ENCODE measurements at places on chromosomes 16 and 17. TPM values are rescaled to one million over a fixed set of nuclear protein-coding genes. Genes with fewer than 3 reads are reported as not detected.

GRCh38 chr17:67829331-67829730, 4.0 kb downstream of the BPTF start:
- no peak for DNase-seq

DNA sequence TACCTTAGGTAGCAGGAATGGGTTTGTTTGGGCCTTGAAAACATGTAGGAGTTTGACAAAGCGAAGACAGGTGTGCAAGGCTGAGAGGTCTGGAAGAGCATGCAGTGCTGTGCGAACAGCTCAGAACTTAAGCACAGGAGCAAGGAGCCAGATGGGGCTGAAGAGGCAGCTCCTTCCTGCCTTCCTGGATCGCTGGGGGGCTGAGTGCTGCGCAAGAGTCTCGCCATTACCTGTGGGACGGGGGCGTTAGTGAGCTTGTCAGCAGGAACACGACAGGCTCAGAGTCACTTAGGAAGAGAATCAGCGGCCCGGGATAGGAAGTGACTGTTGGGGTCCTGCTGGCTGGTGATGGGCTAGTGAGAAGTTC, 464 bp upstream of the MRM1 start:
- no peak for DNase-seq

DNA sequence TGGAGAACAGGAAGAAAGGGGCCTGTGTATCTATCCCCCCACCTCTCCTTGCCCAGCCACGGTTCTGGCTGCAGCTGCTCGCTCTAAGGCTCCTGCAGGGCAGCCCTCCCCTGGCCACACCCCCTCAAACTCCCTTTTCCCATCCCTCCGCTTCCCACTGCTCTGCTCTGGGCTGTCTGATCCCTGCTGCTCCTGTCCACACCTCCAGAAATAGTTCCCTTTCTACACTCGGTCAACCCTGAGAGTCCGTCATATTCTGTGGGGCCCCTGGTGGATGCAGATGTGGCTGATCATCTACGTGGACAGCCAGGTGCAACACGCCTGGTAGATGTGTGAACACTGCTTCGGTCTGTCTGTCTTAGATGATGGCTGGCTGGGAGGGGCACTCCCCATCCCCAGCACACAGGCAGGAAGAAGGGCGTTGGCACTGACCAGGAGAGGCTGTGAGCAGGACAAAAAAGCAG, 19.3 kb upstream of the KRT19 start:
- no peak for DNase-seq

DNA sequence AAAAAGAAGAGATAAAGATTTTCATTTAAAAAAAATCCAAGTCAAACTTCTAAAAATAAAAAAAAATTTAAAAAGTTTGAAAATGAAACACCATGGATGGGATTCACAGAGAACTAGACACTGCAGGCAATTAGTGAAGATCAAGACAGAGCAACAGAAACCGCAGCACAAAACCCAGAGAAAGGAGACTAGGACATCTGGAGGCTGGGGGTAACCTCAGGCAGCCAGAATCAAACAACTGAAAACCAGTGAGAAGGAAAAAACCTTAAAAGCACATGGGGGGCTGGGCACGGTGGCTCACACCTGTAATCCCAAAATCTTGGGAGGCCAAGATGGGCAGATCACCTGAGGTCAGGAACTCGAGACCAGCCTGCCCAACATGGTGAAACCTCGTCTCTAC, 30.6 kb downstream of the LITAFD start:
- DNase-seq, result no peak

GRCh38 chr16:3787924-3788661, 70.8 kb upstream of the TRAP1 start:
- no peak for DNase-seq

The SEZ6L2 gene
- total RNA-seq, result 1.4 TPM

The UBALD2 gene
- 30.2 TPM for total RNA-seq

Data from aorta (tissue), 5 donors.